ENCODE measurements at places on chromosomes 5 and 9. TPM values are rescaled to one million over a fixed set of nuclear protein-coding genes. Genes with fewer than 3 reads are reported as not detected.

The CTNND2 gene
- 0.36 TPM for total RNA-seq

- no peak for DNase-seq
- H3K4me3 ChIP-seq = no peak overlapping the region
- no peaks in the 10 kb centered on the region for H3K36me3 ChIP-seq
- no peaks in the 10 kb centered on the region for H3K4me1 ChIP-seq
- no peaks in the 10 kb centered on the region for H3K27me3 ChIP-seq
These were observed 23.5 kb upstream of the ATG10 start for GRCh38 chr5:81948349-81948748.

The ARSI gene
- total RNA-seq = 3.0 TPM

DNA sequence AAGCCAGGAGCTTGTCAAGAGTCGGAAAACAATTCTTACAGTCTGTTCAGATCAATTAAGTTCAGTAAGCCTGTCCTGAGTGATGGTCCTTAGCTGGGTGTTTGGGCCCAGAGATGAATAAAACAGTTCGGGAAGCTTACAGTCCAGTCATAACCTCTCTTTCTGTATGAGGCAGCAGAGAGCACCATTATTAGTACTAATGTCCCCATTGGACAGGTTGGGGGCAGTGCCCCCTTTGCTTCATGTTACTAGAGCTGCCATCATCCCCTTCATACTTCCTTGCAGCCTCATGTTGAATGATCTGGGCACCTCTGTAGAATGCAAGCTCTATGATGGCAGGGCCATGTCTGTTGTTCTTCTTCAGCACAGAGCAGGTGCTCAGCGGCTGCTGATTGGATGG is 9.8 kb downstream of the DOCK2 start:
- H3K27ac ChIP-seq = no peak overlapping the region
- no peaks in the 10 kb centered on the region for H3K27me3 ChIP-seq
- H3K4me1 ChIP-seq = no peaks in the 10 kb centered on the region

DNA sequence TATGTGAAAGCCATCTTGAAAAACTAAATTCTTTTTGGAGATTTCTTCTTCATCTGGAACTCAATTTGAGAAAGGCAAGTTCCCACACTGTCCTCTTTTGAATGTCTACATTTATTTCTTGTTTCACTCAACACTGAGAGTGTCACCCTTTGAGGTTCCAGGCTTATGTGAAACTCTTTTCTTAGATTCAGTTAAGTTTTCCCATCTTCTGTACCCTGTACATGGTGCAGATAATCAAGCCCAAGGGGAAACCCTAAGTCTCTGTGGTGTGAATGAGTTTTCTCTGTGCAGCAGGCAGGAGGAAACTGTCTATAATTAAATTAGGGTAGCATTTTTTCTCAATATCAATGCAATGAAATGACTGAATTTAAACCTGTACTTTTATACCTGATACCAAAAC is 72.3 kb upstream of the PRLR start:
- no peak overlapping the region for H3K27ac ChIP-seq
- no peaks in the 10 kb centered on the region for H3K27me3 ChIP-seq
- H3K36me3 ChIP-seq = no peaks in the 10 kb centered on the region
- H3K4me3 ChIP-seq = no peak overlapping the region
- no peak for DNase-seq

The CSF1R gene
- 42.5 TPM for total RNA-seq

DNA sequence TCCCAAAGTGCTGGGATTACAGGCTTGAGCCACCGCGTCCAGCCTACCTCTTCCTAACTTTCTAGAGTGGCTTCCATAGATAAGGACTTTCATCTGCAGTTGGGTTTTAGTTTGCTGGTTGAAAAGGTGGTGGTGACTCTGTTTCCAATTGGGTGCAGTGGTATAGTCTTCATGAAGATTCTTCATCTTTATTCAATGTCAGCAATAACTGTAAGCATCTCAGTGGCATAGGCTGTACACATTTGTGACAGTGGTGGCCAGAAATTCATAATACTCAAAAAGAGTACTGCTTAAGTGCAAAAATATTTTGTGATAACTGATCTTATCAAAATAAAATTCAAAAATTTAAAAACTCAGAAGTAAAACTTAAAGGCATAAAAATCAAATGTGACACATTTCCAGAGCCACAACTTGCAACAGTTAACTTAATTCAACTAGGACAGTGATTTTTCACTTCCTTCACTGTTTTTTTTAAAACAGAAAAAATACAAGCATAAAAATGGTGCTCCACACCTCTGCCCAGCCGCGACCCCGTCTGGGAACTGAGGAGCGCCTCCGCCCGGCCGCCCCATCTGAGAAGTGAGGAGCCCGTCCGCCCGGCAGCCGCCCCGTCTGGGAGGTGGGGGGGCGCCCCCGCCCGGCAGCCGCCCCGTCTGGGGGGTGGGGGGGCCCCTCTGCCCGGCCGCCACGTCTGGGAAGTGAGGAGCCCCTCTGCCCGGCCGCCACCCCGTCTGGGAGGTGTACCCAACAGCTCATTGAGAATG is 56.4 kb upstream of the CDK5RAP2 start:
- no peak overlapping the region for H3K27ac ChIP-seq
- no peak for DNase-seq
- H3K36me3 ChIP-seq = no peaks in the 10 kb centered on the region
- H3K4me1 ChIP-seq = no peaks in the 10 kb centered on the region
- H3K4me3 ChIP-seq = no peak overlapping the region

The HSD17B4 gene
- total RNA-seq = 81.7 TPM

DNA sequence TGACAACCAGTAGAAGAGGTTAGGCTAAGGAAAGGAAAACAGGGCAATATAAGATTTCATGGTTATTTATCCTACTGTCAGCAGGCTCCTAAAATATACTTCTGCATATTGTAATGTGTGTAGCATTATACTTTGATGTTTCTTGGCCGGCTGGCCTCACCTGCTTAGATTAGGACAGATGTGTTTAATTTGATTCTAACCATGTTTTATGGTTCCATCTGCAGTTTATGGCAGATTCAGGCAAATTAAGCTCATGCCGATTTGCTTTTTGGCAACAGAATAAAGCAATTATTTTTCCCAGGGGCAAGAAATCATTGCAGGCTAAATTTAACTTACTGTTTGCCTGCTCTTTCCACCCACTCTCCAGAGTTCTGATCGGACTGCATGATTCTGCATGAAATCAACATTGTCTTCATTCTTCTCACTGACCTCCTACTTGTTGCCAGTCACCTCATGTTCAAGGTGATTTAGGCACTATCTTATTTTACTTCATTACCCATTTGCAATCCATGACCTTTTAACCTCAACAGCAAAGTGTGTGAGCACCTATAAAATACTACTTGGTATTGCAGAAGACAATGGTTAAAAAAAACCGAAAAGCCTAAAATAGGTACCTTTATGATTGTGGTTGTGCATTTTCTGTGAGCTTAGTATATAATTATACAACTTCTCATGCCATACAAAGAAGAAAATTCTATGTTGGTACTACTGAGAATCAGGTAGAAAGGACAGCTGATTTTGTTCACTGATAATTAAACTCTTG is 125.2 kb downstream of the EDIL3 start:
- no peak overlapping the region for H3K27ac ChIP-seq
- no peaks in the 10 kb centered on the region for H3K27me3 ChIP-seq
- H3K4me1 ChIP-seq = no peaks in the 10 kb centered on the region

DNA sequence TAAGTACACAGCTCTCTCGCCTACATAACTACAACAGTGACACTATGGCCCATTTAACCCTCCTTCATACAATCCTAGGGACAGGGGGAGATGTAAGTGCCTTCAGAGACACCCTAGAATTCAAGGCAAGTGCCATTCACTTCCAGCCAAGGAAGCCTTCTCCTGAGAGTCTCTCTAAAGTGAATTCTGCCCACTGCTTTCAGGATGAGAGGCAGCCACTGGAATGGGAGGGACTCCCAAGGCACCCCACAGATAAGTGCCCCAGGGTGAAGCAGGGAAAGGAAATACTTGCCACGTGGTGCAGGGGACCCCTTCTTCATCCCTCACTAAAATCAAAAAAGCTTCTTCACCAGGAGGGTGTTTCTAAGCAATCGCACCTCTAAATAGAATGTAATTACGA is 283.7 kb downstream of the ZNF608 start:
- H3K27me3 ChIP-seq = no peaks in the 10 kb centered on the region
- H3K36me3 ChIP-seq = no peaks in the 10 kb centered on the region
- H3K4me3 ChIP-seq = no peak overlapping the region
- H3K27ac ChIP-seq = no peak overlapping the region
- no peaks in the 10 kb centered on the region for H3K4me1 ChIP-seq
- DNase-seq = no peak

DNA sequence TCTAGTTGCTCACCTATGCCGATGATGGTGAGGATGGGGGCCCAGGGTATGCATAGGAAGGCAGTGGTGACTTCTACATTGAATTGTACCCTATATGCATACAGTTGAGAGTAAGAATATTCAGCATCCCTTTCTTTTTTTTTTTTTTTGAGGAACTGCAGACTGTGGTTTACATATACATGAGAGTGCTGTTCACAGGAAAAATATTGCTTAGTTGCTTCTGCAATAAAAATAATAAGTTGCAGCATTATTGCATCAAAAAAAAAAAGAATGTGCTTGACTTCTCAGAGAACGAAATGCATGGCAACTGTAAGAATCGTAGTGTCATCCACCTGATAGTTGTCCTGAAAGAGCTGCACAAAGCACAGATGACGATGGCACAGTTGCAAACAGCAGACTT is 52.8 kb downstream of the PTCD2 start:
- no peak overlapping the region for H3K4me3 ChIP-seq
- no peak overlapping the region for H3K27ac ChIP-seq
- DNase-seq = no peak
- H3K4me1 ChIP-seq = no peaks in the 10 kb centered on the region

The TLX3 gene
- not detected for total RNA-seq

- no peaks in the 10 kb centered on the region for H3K36me3 ChIP-seq
- H3K27me3 ChIP-seq = no peaks in the 10 kb centered on the region
- H3K4me1 ChIP-seq = peaks cover 6% of the 10 kb centered on the region
- no peak overlapping the region for H3K27ac ChIP-seq
These were observed 57.8 kb downstream of the FYB1 start for GRCh38 chr5:39161578-39161977.

DNA sequence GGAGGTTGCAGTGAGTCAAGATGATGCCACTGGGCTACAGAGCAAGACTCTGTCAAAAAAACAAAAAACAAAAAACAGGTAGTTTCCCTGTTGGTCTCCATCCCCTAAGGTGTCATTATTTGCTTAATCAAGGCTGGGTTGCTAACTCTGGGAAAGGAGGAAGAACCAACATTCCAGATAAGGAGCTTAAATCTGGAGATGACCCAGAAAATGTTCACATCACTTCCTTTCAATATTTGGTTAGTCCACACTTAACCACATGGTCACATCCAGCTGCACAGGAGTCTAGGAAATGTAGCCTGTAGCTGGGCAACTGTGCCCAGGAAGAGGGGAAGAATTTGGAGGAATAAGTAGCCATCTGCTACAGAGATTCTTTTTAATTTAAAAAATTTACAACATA is 25.9 kb upstream of the MEGF9 start:
- H3K36me3 ChIP-seq = no peaks in the 10 kb centered on the region
- no peak for DNase-seq
- no peaks in the 10 kb centered on the region for H3K27me3 ChIP-seq

- no peaks in the 10 kb centered on the region for H3K4me1 ChIP-seq
- no peaks in the 10 kb centered on the region for H3K27me3 ChIP-seq
- DNase-seq = no peak
- no peak overlapping the region for H3K4me3 ChIP-seq
These were observed 88.9 kb upstream of the PRR16 start for GRCh38 chr5:120375248-120375647.

The ZNF474 gene
- 0.28 TPM for total RNA-seq

DNA sequence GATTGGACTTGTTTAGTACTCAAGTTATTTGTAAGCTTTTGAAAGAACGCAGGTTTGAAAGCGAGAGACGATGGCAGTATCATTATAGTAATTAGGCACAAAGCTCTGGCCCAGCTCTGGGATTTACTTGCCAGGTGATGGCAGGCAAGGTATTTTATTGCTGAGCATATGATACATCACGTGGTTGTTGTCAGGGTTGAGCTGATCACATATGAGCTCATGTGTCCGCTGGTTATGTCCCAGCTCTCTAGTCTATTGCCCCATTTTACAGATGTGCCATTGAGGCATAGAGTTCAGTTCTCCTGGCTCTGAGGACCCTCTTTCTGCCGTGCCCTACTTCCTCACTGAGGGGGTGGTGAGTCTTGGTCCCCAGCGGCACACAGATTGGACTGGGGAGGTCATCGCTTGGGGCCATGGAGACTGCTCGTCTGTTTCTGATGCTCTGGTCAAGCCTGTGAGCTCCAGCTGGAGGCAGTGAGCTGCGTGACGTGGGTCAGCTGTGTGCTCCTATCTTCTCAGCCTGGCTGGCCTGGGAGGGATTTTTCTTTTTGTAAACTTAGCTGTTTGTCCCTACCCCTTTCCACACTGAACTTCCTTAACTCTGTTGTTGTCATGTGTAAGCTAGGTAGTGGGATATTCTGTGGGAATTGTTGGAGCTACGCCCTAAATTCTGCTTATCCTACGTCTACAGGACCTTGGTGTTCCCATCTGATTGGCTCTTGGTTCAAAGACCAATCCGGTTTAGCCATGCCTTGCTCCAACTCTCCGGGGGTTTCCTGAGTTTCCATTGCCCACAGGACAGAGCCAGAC is 2.2 kb downstream of the NXNL2 start:
- no peaks in the 10 kb centered on the region for H3K36me3 ChIP-seq
- H3K27me3 ChIP-seq = peaks cover 8% of the 10 kb centered on the region
- no peak for DNase-seq
- no peak overlapping the region for H3K4me3 ChIP-seq
- peak overlapping the region; percentile 41 for H3K27ac ChIP-seq
- peaks cover 19% of the 10 kb centered on the region for H3K4me1 ChIP-seq

DNA sequence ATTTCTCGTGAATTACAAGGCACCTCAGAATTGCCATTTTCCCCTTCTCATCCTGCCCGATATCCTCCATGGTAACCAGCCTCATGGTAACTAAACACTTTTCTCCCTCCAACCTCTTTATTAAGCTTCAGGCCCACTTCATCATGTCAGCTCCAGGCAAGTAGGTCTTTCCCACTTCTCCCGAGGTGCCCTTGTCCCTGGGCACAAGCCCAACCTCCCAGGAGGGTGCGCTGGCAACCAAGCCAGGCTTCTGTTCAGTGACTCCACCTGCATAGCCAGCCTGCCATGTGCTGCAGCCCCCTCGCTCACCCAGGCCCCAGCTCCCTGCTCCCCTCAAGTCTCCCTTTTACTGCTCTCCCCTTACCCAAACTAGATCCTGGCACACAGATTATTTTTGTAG is 47.4 kb upstream of the AFAP1L1 start:
- no peaks in the 10 kb centered on the region for H3K27me3 ChIP-seq
- DNase-seq = no peak
- peaks cover 15% of the 10 kb centered on the region for H3K4me1 ChIP-seq
- H3K27ac ChIP-seq = no peak overlapping the region

The CORO2A gene
- total RNA-seq = 1.7 TPM
